Germinal center (tissue), 1 donor: ENCODE measurements at places on chromosomes 1 and 21.

DNA sequence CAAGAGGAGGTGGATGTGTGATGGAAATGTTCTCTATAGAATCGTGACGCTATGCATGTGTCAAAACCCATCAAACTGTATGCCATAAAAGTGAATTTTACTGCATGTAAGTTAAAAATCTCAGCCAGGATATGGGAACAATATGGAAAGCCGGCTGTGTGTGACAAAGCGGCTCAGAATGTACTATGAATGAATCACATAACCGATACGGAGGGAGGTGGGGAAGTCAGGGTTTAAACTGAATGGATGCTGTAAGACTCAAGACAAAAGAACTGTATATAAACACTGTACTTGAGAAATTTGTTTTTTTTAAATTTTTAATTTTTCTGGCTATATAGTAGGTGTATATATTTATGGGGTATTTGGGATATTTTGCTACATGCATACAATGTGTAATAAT lies 111.6 kb upstream of the PDE4B start:
- no peak for DNase-seq

GRCh38 chr1:223525957-223526356 lies 132.7 kb downstream of the CCDC185 start:
- no peak for DNase-seq

GRCh38 chr1:229183588-229183987 lies 87.3 kb upstream of the RAB4A start:
- no peak for DNase-seq

- no peak for DNase-seq
These were observed 129.8 kb downstream of the S1PR1 start for GRCh38 chr1:101366513-101367215.

GRCh38 chr1:91166106-91166712 lies 144.4 kb upstream of the ZNF644 start:
- DNase-seq, result peak; percentile 43

GRCh38 chr1:160675641-160676410 lies 29.0 kb upstream of the SLAMF1 start:
- peak; percentile 58 for DNase-seq

DNA sequence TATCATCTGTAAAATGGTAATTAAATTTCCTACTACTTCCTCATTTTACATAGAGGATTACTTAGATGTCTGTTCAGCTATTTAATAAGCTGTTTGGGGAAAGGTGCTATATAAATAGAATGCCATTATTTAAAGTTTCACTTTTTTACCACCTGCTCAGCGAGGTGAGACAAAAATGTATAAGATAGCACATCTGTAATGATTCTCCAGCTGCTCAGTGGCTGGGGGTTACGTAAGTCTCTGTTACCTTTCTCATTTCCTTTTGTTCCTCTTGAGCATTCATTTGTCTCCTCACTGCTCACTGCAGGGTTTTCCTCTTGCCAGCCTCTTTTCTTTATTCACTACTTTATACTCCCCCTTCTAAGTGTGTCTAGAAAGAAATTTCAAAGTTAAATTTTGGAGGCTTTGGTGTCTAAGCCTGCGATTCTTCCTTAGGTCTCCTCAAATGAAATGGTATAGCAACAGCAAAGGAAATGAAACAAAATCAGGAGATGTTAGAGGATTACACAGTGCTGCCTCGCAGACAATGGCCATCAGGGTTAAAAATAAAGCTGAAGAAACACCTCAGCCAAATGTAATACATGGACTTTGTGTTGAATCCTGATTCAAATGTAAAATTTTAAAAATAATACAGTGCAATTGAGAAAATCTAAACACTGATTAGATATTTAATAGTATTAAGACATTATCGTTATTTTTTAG lies 6.8 kb downstream of the RGS8 start:
- DNase-seq, result peak; percentile 79

GRCh38 chr1:47838562-47839432 lies 158.4 kb downstream of the TRABD2B start:
- DNase-seq, result no peak
